ENCODE measurements at places on chromosomes 1 and 21.

GRCh38 chr1:231666937-231667608 lies 40.5 kb downstream of the DISC1 start:
- no peak for DNase-seq

GRCh38 chr1:160375788-160376524 lies 9.1 kb downstream of the NHLH1 start:
- no peak for DNase-seq

GRCh38 chr1:32759997-32760623 lies 57.0 kb downstream of the YARS1 start:
- no peak for DNase-seq

DNA sequence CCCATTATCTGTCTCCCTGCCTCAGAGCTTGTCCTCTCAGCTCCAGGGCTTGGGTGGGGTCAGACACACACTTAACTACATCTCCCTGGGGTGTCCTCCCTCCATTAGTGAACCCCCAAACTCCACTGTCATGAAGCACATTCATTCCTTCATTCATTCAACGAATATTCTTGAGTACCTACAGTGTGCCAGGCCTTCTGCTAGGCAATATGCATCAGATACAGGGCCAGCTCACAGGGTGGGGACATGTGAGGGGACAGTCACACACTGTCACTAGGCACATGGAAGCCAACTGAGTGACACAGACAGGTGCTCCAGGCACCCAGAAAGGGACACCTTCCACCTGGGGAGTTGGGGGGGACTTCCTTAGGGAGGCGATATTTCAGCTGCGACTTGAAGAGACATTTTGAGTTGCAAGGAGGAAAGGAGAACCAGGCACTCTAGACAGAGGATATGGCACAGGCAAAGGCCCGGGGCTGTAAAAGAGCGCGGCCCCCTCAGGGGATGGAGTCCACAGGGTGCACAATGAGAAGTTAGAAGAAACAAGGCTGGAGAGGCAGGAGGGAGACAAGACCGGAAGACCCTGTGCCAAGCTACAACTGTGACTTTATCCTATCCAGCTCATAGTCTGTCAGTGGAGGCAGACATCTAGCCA lies 8.7 kb upstream of the S100A8 start:
- DNase-seq = no peak

GRCh38 chr1:22206551-22207125 lies 63.7 kb upstream of the WNT4 start:
- no peak for DNase-seq

DNA sequence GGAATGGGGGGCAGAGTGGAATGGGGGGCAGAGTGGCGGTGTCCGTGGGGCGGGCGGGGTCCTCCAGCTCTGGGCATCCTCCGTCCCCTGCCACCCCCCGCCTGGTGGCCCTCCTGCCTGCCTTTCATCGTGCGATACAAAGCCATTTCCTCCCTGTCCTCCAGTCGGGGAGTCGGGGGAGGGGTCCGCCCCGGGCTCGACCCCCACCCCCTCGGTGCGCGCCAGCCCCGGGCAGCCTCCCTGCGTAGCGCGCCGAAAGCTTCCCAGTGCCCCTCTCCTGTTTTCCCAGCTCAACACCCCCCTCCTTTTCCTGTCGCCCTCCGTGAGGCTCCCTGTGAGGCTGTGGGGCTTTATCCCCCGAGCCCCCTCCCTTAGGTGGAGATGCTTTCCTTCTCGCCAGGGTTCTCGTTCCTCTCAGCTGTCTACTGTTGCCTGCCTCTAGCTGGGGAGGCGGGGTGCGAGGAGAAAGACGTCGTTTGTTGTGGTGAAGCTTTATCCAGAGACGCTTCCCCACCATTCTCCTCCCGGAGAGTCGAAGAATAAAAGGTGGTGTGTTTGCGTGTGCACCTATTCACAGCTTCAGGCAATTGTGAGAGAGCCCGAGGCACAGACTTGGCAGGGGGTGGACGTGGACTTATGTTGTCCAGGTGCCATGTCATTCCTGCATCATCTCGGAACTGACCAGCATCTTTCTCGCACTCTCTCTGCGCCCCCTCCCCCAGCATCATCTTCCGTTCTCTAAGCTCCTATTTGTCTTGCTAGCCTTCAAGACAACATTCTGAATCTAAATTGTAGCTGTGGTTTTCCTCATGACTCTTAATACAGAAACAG lies 848 bp downstream of the DNM3 start:
- peak; percentile 15 for DNase-seq

- no peak for DNase-seq
These were observed 77.4 kb downstream of the STUM start for GRCh38 chr1:226625832-226626576.

DNA sequence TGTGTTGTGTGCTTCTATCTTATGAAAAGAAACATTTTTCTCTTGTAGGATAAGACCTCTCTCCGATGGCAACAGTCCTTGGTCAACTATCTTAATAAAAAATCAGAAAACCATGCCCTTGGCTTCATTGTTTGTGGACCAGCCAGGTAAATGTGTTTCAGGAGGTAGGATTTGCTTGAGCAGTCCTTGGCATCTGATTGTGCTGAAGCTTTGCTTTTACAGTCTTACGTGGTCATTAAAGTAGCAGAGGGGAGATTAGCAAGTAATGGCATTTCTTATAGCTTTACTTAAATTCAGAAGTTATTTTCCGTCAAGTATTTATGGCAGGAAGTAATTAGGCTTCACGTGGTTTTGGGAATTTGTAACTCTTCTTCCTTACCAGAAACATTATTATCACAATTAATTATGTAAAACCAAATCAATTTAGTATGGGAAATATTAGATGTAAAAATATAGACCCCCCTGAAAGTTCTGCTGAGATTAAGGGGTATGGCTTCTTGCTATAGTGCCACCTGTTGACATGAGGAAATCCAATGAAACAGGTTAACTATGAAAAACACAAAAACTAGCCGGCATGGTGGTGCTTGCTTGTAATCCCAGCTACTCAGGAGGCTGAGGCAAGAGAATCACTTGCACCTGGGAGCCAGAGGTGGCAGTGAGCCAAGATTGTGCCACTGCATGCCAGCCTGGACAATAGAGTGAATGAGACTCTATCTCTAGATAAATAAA lies 49.0 kb downstream of the MAP3K21 start:
- DNase-seq = no peak

DNA sequence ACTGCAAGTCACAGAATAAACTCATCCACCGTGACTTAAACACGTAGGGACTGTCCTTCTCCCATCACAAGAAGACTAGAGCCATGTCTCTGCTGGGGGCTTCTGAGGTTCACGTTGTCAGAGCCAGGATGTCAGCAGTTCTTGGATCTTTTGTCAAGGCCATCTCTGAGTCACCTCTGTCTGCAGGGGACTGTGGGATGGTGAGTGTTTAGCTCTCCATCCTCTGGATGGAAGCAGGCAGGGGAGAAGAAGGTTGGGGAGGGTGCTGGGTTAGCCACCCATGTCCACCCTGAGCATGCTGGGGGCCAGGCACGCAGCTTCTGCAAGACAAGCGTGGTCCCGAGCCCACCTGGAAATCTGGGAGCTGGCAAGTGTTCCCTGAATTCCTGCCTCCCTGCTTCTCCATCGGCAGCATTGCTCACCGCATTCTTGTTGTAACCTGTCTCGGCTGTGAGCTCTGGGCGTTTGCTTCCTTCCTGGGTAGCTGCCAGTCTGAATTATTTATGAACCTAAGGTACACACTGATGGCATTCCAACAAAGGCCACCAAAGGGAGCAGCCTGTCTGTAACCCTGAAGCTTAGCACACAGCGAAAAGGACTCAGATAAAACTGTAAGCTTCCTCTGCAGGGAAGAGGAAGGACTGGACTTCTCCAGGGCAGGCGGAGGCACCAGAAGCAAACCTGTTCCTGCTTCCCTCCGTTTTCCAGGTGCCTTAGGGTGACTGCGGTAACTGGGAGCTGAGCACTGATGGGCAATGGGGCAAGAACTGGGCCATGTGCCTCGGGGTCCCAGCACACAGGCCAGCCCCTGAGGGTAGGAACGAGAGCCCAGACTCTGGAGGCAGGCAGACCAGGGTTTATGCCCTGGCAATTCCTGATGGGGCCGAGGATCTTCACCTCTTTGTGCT lies 88.6 kb downstream of the RIPK4 start:
- DNase-seq = no peak

DNA sequence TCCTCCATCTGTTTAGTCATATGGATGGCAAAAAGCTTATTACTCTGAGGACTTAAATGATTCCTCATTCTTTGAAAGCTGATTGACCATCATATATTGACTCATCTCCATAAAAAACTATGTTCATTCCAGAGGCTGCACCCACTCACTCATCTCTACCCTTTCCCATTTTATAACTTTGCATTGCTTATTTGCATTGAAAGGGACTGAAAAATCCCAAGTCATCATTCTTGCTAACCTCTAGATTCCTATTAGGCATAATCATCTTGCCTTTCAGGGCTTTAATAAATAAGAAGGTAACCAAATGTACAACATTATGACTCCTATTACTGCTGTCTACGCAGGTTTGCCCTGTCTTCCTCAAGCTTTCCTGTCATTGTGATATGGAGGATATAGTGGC lies 1180.3 kb upstream of the B3GALT2 start:
- DNase-seq = no peak

DNA sequence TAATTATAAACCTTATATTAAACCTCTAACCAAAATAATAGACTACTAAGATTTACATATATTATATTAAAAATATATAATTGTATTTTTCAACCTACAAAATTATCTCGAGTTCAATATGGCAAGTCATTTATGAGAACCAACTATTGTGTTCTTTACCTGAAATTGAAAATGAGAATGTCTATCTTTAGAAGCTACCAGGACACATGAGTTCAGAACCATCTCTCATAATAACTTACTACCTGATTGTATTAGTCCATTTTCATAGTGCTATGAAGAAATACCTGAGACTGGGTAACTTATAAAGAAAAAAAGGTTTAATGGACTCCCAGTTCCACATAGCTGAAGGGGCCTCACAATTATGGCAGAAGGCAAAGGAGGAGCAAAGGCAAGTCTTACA lies 6.8 kb downstream of the HAO2 start:
- no peak for DNase-seq

- no peak for DNase-seq
These were observed 1.6 kb downstream of the KIF17 start for GRCh38 chr1:20716232-20716631.

DNA sequence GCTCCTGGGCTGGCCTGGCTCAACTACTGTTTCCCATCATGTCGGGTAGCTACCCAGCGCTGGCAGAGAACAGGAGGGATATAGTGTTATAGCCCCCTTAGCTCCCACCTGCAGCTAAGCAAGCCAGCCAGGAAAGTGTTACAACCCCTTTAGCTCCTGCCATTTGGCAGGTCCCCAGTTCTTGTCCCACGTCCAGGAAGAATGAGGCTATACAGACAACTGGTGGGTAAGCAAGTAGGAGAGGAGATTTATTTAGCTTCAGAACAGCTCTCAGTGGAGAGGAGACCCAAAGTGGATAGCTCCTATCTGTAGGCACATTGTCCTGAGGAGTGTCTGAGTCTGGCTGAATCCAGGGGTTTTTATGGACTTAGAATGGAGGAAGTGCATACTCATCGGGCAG lies 741.1 kb upstream of the B3GALT2 start:
- DNase-seq = no peak

DNA sequence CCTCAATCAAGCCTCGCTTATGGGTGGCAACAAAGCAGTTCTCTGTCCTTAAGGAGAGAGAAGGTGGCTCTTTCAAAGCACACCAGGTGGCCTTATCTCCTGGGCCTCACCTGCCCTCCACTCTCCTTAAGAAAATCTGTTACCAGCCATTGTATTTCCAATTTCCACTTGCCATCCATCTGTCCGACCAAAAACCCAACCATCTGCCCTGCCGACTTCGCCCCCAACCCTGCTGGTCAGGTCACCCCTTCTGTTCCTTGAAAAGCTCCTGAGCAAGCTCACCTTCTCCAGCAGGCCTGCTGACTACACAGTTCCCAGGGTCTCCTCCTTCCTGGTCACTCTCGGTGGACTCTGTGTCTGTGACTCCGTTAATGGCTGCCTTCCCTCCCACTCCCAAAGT lies 619 bp upstream of the IGFN1 start:
- DNase-seq = no peak

- no peak for DNase-seq
These were observed 37.6 kb downstream of the FCRL2 start for GRCh38 chr1:157739229-157739901.

DNA sequence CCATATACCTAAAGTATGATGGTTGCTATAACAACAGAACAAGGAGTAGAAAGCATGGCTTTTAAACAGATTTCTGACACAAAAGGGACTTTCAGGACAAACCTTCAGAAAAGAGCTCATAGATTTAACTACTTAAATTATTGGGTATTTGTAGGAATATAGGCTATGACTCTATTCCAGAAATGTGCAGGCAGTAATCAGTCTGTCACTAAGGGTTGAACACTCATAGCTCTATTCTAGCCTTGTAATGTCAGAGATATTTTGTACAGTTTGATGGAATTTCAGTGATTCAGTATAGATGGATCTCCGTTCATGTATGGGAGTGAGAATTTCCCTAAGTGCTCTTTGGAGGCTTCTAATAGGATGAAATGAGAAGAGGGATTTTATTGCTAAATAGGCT lies 82.8 kb downstream of the EXTL2 start:
- no peak for DNase-seq

GRCh38 chr1:49045371-49045770 lies 268.7 kb upstream of the BEND5 start:
- DNase-seq = no peak

DNA sequence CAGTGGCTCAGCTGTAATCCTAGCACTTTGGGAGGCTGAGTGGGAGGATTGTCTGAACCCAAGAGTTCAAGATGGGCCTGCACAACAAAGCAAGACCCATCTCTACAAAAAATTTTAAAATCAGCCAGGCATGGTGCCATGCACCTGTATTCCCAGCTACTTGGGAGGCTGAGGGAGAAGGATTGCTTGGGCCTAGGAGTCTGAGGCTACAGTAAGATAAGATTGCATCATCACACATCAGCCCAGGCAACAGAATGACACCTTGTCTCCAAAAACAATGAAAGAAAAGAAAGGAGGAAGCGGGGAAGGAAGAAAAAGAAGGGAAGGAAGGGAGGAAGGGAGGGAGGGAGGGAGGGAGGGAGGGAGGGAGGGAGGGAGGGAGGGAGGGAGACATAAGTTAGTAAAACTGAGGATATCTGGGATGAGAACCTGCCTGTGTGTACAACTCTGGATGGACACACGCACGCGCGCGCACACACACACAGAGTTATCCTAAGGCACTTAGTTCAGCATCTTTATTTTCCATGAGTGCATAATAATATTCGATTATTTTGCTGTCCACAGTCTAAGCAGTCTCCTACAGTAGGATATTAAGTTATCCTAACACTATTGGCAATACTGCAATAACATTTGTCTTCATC lies 92.9 kb upstream of the LBR start:
- DNase-seq = no peak

DNA sequence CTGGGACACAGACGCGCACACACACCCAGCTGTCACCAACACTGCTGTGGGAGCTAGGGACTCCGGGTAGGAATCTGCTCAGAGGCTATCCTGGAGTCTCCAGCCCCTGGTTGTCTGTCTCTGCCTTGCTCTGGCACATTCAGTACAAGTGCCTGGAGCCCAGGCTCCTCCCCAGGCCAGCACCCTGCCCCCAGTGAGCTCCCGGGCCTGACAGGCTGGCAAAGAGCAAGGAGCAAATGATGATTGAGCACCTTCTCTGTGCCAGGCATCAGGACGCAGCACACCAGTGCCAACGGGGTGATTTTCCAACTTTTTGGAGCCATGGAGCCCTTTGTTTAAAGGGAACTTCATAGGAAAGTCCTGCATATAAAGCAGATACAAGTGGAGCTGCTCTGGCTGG lies 6.5 kb downstream of the CNTN2 start:
- DNase-seq = no peak

- no peak for DNase-seq
These were observed 3.4 kb upstream of the FCRL3 start for GRCh38 chr1:157703981-157704380.

GRCh38 chr21:31731056-31731856 lies 662 bp downstream of the SCAF4 start:
- peak; percentile 65 for DNase-seq
